ENCODE measurements at places on chromosomes 2 and 18.

DNA sequence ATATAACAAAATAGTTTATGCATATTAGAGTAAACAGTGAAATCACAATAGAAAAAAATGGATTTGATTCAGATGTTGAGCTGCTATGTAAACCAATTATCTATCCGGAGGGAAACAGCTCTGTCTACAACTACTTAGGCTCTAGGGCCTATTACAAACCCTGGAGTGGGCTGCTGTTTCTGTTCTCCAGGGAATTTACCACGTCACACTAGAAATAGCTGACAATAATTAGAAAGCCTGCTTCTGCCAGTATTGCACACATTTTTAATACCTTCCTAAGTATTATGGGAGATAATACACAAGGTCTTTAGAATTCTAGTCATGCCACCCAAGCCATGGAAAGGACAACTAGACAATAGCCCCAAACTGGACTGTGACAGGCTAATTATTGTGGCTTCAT, 411.1 kb downstream of the FIGN start:
- no peak for DNase-seq

GRCh38 chr2:8030573-8031303, 651.1 kb upstream of the ID2 start:
- DNase-seq = no peak

DNA sequence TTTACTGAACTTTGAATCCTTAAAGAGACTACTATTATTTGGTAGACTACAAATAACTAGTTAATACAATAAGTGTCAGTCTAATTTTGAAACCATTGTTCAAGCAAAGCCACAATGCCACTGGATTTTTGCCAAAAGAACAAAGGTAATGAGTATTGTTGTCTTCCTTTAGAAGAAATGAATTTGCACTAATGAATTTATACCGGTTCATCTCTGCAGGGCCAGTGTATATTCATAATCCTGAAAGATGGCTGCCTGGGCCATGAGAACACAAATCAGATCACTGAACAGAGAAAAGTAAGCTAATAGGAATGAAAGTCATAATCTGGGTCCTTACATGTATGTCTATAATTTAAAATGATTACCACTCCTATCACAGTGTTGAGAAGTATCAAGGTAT, 31.2 kb downstream of the GCFC2 start:
- no peak for DNase-seq

GRCh38 chr2:224165901-224166319, 126.8 kb upstream of the SERPINE2 start:
- no peak for DNase-seq

- DNase-seq = no peak
Measured at GRCh38 chr2:228355897-228356296, 174.4 kb upstream of the SPHKAP start.

GRCh38 chr2:241334813-241335212, 19.1 kb downstream of the SEPTIN2 start:
- DNase-seq = no peak

GRCh38 chr2:71339685-71340084, 8.1 kb downstream of the ZNF638 start:
- DNase-seq = no peak

DNA sequence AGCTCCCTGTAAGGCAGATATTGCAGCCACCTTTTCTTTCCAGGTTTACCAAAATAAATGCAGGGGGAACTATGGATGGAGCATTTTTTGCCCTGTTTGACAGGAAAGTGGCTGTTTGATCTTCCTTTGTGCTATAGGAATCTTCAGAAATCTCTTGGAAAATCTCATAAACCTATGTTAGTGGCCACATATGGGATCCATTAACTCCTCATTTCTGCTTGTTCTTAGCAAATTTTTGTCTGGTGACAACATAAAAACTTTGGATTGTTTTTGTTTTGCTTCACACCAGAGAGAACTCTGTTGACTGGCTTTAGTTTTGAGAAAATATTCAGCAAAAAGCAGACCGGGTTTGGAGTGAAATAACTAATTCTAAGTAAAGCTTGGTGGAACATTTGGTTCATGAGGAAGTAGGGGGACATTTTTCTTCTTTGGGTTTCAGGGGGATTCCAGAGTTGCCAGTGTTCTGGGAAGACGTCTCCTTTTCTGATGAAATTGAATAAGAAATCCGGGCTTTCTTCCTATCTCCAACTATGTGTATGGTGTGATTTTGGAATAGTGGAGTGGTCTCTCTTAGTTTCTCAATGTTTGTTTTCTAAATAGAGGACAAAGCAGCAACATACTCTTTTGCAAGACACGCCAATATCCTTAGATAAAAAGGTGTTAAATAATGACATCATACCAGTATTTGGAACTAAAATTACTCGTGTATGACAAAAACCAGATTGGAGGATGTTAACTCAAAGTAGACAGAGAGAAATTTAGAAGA, 174.4 kb downstream of the ICOS start:
- DNase-seq = no peak

DNA sequence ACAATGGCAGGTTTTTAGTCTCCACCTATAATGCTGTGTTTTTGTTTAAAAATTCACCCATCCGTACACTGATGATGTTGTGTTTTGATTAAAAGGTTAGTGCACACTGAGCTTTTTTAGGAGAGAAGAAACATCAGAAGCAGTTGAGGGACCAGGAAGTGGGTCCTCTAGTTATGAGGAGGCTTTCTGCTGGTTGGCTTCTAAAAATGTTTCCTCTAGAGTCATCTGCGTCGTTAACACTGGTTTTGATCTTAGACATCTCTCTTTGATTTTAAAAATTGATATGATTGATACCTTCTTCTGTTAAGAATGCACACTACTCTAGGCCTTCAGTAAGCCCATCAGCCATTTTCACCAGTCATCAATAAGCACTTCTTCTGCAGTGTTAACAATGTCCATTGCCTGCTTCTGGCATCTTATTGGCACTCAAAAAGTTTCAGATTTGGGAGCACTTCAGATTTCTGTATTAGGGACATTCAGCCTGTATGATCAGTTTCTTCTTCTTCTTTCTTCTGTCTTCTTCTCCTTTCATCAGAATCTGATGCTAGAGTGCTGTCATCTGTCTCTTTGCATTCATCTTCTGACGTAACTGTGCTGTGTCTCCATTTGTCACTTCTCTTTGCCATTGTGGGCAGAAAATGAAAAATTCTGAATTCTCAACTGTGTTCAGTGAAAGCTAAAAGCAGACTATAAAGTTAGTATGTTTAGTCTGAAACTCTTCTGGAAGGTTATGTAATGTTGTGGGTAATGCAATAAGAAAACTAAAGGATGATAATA, 56.3 kb downstream of the PHLPP1 start:
- no peak for DNase-seq

DNA sequence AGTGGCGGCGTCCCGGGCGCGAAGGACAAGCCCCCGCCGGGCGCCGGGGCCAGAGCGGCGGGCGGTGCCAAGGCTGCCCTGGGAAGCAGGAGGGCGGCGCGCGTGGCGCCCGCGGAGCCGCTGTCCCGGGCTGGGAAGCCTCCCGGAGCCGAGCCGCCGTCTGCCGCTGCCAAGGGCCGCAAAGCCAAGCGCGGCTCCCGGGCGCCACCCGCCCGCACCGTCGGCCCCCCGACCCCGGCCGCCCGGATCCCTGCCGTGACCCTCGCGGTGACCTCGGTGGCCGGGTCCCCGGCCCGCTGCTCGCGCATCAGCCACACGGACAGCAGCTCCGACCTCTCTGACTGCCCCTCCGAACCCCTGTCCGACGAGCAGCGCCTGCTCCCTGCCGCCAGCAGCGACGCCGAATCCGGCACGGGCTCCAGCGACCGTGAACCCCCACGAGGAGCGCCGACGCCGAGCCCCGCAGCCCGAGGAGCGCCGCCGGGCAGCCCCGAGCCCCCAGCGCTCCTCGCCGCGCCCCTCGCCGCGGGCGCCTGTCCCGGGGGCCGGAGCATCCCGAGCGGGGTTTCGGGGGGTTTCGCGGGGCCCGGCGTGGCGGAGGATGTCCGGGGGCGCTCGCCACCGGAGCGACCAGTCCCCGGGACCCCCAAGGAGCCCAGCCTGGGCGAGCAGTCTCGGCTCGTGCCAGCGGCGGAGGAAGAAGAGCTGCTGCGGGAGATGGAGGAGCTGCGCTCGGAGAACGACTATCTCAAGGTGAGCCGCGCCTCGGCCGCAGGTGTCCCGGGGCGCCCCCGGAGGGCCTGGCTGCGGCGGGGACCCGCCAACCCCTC, 820 bp downstream of the MTCL1 start:
- peak; percentile 19 for DNase-seq

DNA sequence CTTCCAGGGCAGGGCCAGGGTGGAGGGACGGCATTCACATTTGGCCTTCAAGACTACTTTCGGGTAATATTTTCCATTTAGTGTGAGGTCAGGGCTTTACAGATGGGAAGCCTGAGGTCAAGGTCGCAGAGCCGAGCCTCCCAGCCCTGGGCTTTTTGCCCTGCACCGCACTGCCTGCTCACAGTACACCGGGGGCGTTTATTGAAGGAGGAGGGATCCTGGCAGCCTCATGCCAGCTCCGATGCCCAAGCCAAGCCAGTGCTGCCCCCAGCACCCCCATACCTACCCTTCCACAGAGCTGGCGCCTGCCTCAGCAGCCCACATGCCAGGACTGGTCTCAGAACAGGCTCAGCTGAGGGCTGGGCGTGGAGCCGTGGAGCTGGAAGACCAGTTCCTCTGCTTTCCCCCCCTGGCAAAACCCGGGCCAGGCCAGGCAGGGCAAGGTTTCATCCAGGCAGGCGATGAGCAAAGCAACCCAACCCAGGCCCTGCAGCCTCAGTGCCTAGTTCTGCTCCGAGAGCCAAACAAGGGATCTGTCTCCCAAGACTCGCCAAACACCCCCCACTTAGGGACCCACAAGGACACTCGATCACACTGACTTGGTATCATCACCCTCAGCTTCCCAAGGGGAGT, 11.9 kb downstream of the SDC1 start:
- no peak for DNase-seq

- no peak for DNase-seq
Measured at GRCh38 chr2:233032551-233033320, at the start of gene NEU2. NEU2 (plus strand) TSS chr2:233032672; CDS start chr2:233032672, 0 bp downstream.

GRCh38 chr18:25883091-25883490, 207.3 kb downstream of the SS18 start:
- no peak for DNase-seq

All from hematopoietic multipotent progenitor cell treated with erythropoietin and hydrocortisone succinate and interleukin-3 and kit ligand, for 6 days (in vitro differentiated cells).